NCI-H2081 (cell line): ENCODE measurements at places on chromosomes 5 and 9.

- DNase-seq = no peak
Measured at GRCh38 chr5:31355337-31355736, 161.9 kb downstream of the CDH6 start.

DNA sequence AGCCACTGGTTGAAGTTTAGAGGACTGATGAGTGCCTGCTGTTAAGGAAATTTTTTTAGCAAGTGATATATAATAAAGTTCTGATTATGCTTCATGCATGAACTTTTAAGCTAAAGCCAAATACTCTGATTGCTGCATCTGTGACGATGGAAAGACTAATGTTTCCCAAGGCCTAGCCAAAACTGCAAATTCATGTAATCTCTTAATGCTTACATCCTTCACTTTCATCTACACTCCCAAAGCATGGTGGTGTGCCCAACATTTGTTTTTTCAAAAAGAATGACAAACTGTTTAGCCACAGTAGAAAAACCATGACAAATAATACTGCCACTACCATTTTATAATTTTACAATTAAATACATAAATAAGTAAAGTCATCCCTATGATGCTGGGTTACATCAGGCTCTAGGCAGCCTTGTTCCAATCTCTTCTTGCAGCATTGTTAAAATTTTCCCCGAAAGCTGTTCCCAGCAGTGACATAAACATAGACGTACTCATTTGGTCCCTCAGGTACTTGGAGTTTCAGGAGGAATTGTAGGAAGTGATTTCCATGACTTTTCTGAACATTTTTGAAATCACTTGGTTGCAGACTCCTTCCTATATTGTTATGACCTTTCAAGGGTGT lies 625.3 kb upstream of the DMAC1 start:
- DNase-seq = no peak

- DNase-seq = no peak
Measured at GRCh38 chr5:1276930-1277329, 17.9 kb downstream of the TERT start.

DNA sequence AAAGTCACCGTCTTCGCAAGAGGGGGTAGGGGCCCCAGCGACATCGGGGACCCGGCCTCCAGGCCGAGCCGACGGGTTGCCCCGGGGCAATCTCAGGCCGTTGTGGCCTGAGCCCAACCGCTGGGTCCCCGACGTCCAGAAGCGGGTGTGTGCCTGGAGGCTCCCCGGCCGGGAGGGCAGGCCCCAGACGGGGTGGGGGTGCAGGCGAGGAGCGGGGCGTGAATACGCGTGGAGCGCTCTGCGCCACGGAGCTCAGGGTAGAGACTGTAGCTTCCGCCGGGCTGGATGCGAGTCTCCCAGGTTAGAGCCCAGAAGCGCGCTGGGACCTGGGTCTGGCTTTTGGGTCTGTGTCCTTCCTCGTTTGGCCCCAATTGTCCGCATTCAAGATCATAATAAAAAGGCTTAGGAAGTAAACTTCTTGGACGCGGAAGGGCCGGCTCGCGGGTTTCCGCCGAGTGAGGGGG lies 3.5 kb downstream of the BARX1 start:
- DNase-seq = no peak

- DNase-seq = no peak
Measured at GRCh38 chr9:138037140-138037539, 159.6 kb downstream of the CACNA1B start.

- DNase-seq = no peak
Measured at GRCh38 chr9:87138128-87139040, 191.1 kb upstream of the GAS1 start.

GRCh38 chr5:131288328-131288727 lies 24.5 kb downstream of the CDC42SE2 start:
- no peak for DNase-seq
